ENCODE measurements at places on chromosomes 7 and 10.

- DNase-seq, result no peak
Observed at GRCh38 chr10:33123680-33124079, 165.7 kb upstream of the ITGB1 start.

DNA sequence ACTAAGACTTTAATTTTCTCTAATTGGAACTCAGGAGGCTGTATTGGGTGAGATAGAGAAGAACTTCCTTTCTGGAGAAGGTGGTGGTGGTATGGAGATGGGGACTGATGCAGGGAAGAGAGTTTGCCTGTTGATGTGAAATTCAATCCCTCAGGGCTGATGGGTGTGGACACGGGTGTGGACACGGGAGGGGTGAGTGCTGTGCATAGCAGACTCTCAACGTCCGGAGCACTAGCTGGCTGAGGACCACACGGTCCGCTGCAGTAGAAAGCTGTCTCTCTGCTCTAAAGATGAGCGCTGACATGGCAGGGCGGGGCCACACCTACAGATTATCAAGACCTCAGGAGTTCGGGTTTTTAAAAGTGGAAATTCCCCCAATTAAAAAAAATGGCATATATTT, 148.5 kb upstream of the PITRM1 start:
- no peak for DNase-seq

DNA sequence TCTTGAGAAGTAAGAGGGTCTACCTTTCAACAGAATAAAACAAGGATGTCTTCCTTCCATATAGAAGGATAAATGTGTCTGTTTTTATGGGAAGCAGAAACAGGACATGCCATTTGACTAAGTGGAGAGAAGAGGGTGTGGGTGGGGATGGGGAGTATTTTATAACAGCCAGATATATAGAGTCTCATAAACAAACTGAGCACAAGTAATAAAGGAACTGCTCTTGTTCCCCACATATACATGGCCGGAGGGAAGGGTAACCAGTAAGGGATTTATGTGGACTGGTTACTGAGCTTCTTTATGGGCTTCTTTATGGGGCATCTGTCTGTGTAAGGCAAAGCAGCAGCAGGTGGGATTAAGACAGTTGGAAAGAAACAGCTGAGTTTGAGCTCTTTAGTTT, 558.1 kb downstream of the REEP3 start:
- DNase-seq, result peak; percentile 63

GRCh38 chr7:123398921-123399320, 135.5 kb downstream of the IQUB start:
- DNase-seq, result no peak

- DNase-seq, result no peak
Observed at GRCh38 chr7:140060788-140061606, 1.8 kb downstream of the PARP12 start.

DNA sequence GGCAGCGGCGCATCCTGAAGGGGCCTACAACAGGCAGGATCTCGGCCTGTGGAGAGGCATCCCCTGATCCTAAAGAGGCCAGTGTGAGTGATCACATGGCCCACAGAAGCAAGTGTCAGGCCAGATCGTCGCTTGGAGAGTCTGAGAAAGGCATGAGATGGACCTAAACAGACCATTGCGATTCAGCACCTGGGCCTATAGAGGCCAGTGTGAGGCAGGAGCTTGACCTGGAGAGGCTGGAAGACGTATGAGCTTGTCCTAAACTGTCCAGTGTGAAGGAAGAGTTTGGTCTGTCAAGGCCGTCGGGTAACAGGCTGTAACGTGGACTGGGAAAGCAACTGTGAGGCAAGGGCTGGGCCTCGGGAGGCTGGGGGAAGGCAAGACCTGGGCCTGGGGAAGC, 172.6 kb downstream of the TPST1 start:
- DNase-seq, result no peak

GRCh38 chr10:93287775-93288174, 194.4 kb downstream of the MYOF start:
- DNase-seq, result no peak

DNA sequence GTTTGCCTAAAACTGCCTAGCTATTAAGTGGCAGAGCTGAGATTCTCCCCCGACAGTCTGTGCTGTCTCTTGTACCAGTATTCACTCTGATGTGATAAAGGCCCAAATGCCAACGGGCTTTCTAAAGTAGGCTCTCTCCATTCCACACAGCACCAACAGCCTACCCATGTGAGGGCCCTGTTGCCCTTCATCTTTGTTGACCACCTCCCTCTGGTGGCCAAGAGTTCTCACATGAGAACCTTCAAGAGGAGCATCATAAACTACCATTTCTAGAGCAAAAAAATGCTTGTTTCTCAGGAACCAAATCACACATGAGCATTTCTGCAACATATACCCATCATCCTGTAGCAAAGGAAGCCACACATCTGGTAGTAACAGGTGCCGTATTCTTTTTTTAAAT, 185.8 kb downstream of the GRM8 start:
- peak; percentile 62 for DNase-seq

DNA sequence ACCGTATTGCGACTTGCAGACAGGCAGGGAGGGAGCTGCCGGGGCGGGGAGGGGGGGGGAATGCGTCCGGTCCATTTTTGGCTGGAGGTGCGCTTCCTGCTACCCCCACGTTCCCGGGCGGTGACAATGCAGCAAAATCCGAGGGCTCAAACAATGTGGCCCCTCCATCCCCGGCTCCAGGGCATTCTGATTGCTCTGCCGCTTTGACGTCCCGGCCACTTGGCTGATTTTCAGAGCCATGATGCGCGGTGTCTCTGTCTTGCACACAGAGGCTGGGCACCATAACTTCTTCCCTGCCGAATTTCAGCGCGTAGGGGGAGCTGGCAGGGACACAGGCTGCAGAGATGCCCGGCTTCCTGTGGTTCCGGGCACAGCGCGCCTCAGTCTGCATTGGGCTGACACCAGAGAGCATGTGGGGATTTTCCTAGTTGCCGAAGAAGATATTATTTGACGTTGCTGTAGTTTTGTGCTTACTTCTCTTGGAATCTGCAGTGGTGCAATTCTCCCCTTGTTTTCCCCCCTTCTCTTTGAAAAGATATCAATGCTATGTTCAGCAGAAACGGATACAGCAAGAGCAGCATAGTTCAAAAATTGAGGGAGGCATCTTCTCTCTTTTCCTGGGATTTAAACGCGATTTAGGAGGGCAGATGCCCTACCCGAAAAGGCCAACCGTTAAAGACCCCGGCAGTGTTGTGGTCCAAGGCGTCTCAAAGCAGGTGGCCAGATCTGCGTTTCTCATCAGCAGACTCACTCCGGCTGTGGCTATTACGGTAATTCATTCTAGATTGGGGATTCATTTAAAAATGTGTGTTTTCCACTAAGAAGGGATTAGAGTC, 1.4 kb downstream of the HECW1 start:
- DNase-seq, result peak; percentile 5

- no peak for DNase-seq
Observed at GRCh38 chr10:18797286-18797685, 138.1 kb downstream of the ARL5B start.

DNA sequence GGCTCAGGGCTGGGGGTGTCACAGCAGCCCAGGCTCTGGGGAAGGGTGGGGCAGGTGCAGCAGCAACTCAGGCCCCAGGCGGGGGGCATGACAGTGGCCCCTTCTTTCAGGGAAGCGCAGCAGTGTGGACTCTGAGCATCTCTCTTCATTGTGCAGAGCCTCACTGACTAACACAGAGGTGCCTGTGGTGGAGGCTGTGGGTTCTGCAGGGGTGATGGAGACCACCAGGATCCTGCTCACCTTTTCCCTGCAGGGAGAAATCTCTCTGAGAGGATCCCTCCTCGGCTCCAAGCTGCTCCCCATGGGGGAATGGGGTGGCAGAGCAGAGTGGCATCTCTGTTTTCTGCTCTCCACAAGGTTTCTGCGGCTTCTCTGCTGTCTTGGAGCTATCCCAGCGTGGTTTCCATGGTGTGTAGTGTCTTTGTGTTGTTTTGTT, 37.8 kb upstream of the SHH start:
- DNase-seq, result no peak

GRCh38 chr7:23918286-23918685, 208.3 kb downstream of the STK31 start:
- no peak for DNase-seq

GRCh38 chr10:72832701-72833100, 60.8 kb upstream of the OIT3 start:
- no peak for DNase-seq

DNA sequence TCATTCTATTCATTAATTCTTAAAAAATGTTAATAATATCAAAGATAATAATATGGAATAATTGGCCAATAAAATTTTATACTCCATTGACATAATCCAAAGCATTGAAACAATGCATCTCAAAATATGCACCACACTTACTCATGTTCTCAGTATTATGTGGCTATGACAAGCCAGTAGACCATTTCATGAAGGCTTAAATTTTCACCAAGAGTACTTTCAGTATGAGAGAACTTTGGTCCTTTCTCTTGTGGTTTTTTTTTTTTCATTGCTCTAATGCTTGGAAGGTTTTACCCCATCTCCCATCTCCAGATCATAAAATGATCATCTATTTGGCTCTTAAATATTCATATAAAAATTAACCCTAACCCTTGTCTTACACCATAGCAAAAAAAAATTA, 45.5 kb upstream of the TMEM140 start:
- DNase-seq, result no peak

GRCh38 chr10:3325954-3326750, 153.6 kb upstream of the PITRM1 start:
- no peak for DNase-seq

All from NCI-H82 (cell line).